Esophagus muscularis mucosa (tissue), 4 donors: ENCODE measurements at places on chromosomes 13 and 19.

DNA sequence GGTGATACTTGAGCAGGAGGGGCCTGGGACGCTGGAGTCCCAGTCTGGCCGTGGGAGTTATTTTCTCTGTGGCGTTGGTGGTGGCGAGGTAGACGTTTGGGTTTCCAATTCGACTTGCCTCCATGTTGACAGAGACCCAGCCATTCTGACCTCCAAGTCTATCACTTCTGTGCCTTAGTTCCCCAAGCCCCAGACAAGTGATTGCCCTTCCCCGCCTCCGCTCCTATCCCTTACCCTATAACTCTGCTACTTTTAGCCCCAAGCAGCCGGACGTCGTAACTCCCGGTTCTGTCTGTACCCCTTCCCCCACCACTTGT lies 549 bp downstream of the TIMM50 start:
- peak overlapping the region; percentile 92 for H3K4me3 ChIP-seq
- DNase-seq, result no peak
- peaks cover 28% of the 10 kb centered on the region for H3K36me3 ChIP-seq
- peaks cover 18% of the 10 kb centered on the region for H3K4me1 ChIP-seq
- H3K27ac ChIP-seq, result peak overlapping the region; percentile 77
- no peaks in the 10 kb centered on the region for H3K27me3 ChIP-seq

- DNase-seq, result peak; percentile 90
- peak overlapping the region; percentile 60 for H3K4me3 ChIP-seq
- peaks cover 23% of the 10 kb centered on the region for H3K4me1 ChIP-seq
- H3K27me3 ChIP-seq, result no peaks in the 10 kb centered on the region
Measured at GRCh38 chr19:13861392-13861713, 15.6 kb upstream of the NANOS3 start.

- H3K4me1 ChIP-seq, result no peaks in the 10 kb centered on the region
- H3K27ac ChIP-seq, result no peak overlapping the region
- H3K27me3 ChIP-seq, result no peaks in the 10 kb centered on the region
- no peaks in the 10 kb centered on the region for H3K36me3 ChIP-seq
- no peak overlapping the region for H3K4me3 ChIP-seq
Measured at GRCh38 chr13:95355494-95355893, 54.2 kb upstream of the ABCC4 start.

DNA sequence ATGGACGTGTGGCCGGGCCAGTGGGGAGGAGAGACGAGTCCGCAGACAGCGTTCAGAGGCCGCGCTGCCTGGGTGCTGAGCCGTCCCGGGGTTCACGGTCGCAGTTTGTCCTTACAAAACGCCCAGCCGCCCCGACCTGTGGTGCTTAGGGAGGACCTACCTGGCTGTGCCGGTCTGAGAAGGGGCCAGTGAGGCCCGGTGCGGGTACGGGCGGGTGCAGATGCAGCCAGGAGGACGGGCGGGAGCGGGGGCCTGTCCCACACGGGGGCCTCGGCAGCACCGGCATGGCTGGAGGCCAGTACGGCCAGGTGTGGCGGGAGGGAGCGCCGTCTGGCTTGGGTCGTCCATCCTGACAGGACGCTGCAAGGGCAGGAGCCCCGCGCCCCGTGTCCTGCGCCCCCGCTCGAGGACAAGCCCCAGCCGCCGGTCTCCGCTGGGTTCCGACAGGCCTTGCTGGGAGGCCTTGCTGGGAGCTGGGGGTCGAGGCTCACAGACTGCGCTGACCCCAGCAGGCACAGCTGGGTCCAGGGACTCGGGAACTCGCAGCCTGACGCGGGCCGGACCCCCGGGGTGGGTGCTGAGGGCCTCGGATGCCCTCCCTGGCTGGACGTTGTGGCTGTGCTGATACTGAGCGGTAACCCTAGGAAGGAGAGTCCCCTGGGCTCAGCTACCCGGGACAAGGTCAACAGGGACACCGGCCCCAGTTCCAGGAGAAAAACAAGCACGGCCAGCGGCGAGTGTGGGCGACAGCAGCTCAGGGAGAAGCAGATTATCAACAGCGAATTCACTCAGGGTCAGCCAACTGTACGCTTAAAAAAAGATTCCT lies 5.3 kb upstream of the PROZ start:
- peaks cover 22% of the 10 kb centered on the region for H3K4me1 ChIP-seq
- H3K27me3 ChIP-seq, result no peaks in the 10 kb centered on the region
- peak overlapping the region; percentile 79 for H3K27ac ChIP-seq
- peak overlapping the region; percentile 55 for H3K4me3 ChIP-seq
- H3K36me3 ChIP-seq, result no peaks in the 10 kb centered on the region
- no peak for DNase-seq

DNA sequence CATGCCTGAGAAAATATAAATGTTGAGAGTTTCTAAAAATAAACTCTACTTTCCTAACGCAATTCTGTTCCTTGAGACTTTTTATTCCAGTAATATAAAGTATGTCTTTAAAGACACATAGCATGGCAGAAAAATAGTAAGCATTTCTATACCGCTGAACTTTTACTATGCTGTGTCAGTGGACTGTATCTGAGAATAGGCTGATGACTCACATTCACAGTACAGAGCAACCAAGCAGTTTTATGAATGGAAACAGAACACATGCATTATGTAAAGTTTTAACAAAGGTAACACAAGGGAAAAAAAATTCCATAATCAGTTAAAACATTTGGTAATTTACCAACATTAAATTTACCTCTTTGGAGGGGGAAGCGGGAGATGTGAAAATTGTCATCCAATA lies 38.4 kb downstream of the ZDHHC20 start:
- H3K27me3 ChIP-seq, result no peaks in the 10 kb centered on the region
- H3K36me3 ChIP-seq, result no peaks in the 10 kb centered on the region
- H3K27ac ChIP-seq, result no peak overlapping the region
- no peak for DNase-seq

- no peak overlapping the region for H3K27ac ChIP-seq
- no peak overlapping the region for H3K4me3 ChIP-seq
- H3K27me3 ChIP-seq, result no peaks in the 10 kb centered on the region
- no peak for DNase-seq
Measured at GRCh38 chr13:94590744-94591143, 5.2 kb downstream of the TGDS start.

- H3K27ac ChIP-seq, result peak overlapping the region; percentile 92
- peak overlapping the region; percentile 79 for H3K4me3 ChIP-seq
- peaks cover 36% of the 10 kb centered on the region for H3K4me1 ChIP-seq
- no peaks in the 10 kb centered on the region for H3K27me3 ChIP-seq
Measured at GRCh38 chr19:57241176-57241575, 744 bp downstream of the ZNF805 start.

DNA sequence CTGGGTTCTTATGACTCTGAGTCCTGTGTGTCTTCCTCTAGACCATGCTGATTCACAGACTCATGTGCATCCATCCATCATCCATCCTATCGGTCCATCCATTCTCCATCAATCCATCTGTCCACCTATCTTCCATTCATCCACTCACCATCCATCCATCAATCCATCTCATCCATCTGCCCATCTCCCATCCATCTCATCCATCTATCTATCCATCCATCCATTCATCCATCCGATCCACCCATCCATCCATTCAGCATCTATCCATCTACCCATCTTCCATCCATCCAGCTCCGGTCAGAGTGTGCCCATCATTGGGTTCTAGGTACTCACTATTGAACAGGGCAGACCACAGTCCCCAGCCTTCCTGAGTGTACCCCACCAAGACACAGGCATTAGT lies 75.6 kb downstream of the SLC7A1 start:
- H3K36me3 ChIP-seq, result peaks cover 46% of the 10 kb centered on the region
- no peaks in the 10 kb centered on the region for H3K4me1 ChIP-seq
- H3K27ac ChIP-seq, result no peak overlapping the region

DNA sequence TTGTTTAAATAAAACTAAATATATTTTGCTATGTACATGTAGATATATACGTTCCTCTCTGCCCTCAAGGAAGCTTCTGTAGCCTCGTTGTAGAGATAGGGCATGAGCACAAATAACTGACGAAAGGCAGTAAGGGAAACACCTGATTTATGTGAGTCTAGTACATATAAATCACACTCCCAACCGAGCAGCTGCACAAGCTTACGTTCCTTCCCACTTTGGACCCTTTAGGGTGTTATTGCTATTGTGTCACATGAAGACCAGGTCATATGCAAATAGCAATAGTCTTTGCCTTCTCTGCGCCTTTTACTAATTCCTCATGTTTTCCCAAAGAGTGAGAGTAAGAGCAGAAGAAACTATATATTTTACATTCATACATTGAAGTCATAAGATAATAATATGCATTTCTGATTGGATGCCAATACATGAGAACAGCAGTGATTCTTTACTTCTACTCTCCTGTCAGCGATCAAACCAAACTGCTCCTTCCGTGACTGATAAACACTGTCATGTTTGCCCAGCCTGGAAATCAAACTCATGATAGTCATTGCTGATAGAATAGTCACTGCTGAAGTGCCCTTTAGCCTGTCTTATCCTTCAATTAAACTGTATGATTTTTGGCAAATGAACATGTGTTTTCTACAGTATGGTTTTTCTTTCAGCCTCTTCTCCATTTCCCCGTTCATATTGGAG lies 127.2 kb upstream of the MAB21L1 start:
- peaks cover 9% of the 10 kb centered on the region for H3K4me1 ChIP-seq
- H3K4me3 ChIP-seq, result no peak overlapping the region
- no peaks in the 10 kb centered on the region for H3K36me3 ChIP-seq
- H3K27me3 ChIP-seq, result no peaks in the 10 kb centered on the region
- no peak for DNase-seq
- no peak overlapping the region for H3K27ac ChIP-seq

GRCh38 chr13:44364345-44365000 lies 9.2 kb upstream of the SERP2 start:
- peaks cover 5% of the 10 kb centered on the region for H3K4me1 ChIP-seq
- no peak for DNase-seq
- H3K4me3 ChIP-seq, result no peak overlapping the region
- H3K27me3 ChIP-seq, result no peaks in the 10 kb centered on the region
- no peak overlapping the region for H3K27ac ChIP-seq

- H3K27me3 ChIP-seq, result peaks cover 14% of the 10 kb centered on the region
- no peaks in the 10 kb centered on the region for H3K36me3 ChIP-seq
- no peak overlapping the region for H3K27ac ChIP-seq
- DNase-seq, result no peak
Measured at GRCh38 chr19:4567584-4568071, 8.1 kb upstream of the SEMA6B start.

DNA sequence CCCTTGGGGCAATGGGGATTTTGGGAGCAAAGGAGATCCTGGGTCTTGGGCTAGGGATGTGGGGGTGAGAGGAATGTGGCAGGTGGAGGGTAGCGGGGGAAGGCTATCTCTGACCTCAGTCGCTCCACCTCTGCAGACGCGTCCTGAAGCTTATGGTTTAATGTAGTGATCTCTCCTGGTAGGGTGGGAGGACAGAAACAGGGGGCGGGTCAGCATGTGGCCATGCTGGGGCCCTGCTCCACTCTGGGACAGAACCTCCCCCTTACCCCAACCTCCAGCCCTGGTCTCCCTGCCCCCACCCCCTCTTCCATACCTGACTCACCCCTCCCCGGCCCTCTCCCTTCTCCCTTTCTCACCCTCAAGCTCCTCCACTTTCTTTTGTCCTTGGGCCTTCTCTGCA lies 1.4 kb downstream of the BST2 start:
- peak overlapping the region; percentile 45 for H3K4me3 ChIP-seq
- H3K4me1 ChIP-seq, result peaks cover 11% of the 10 kb centered on the region
- peak overlapping the region; percentile 22 for H3K27ac ChIP-seq

GRCh38 chr19:38277549-38277948 lies 13.2 kb downstream of the SPINT2 start:
- peak overlapping the region; percentile 51 for H3K27ac ChIP-seq
- H3K4me1 ChIP-seq, result peaks cover 43% of the 10 kb centered on the region
- H3K27me3 ChIP-seq, result no peaks in the 10 kb centered on the region
- H3K4me3 ChIP-seq, result no peak overlapping the region
- H3K36me3 ChIP-seq, result no peaks in the 10 kb centered on the region

DNA sequence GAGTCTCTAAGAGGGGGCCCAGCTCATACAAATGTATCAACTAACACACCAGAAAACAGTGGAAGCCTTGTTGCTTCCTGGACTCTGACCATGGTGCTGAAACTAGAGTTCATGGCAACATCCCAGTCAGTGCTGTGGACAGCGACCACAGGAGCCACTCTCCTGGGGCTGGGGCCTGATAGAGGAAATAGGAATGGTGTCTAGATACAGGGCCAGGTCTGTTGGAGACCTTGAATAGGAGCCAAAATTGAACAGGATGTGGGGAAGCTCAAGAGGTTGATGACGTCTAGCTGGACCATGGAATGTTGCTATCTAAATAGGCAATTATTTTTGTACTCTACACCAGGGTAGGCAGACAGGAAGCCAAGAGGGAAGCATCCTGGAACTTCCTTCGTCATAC lies 21.7 kb downstream of the LILRB4 start:
- H3K4me3 ChIP-seq, result no peak overlapping the region
- no peaks in the 10 kb centered on the region for H3K36me3 ChIP-seq
- DNase-seq, result no peak
- no peak overlapping the region for H3K27ac ChIP-seq
- no peaks in the 10 kb centered on the region for H3K27me3 ChIP-seq
- H3K4me1 ChIP-seq, result no peaks in the 10 kb centered on the region

GRCh38 chr13:50152224-50152623 lies 137.0 kb downstream of the KCNRG start:
- H3K4me3 ChIP-seq, result no peak overlapping the region
- DNase-seq, result no peak
- H3K4me1 ChIP-seq, result no peaks in the 10 kb centered on the region
- no peak overlapping the region for H3K27ac ChIP-seq

DNA sequence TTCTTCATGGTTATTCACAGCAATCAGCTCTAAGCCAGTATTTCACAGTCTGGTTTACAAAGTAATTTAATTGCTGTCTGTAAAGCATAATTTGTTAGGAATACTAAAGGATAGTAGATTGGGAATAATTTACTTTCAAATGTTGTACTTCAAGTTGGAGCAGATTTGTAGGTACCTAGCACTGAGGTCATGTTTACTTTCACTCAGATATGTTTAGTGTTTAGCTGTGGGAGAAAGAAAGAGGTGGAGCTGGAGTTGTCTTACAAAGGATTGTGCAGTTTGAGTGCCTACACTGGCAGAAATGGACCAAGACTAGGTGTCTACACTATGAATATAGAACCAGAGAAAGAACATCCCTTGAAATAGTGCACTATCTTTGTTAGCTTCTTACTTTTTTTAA lies 464.6 kb downstream of the PCDH9 start:
- H3K27ac ChIP-seq, result no peak overlapping the region
- no peak for DNase-seq
- H3K4me3 ChIP-seq, result no peak overlapping the region
- no peaks in the 10 kb centered on the region for H3K27me3 ChIP-seq

DNA sequence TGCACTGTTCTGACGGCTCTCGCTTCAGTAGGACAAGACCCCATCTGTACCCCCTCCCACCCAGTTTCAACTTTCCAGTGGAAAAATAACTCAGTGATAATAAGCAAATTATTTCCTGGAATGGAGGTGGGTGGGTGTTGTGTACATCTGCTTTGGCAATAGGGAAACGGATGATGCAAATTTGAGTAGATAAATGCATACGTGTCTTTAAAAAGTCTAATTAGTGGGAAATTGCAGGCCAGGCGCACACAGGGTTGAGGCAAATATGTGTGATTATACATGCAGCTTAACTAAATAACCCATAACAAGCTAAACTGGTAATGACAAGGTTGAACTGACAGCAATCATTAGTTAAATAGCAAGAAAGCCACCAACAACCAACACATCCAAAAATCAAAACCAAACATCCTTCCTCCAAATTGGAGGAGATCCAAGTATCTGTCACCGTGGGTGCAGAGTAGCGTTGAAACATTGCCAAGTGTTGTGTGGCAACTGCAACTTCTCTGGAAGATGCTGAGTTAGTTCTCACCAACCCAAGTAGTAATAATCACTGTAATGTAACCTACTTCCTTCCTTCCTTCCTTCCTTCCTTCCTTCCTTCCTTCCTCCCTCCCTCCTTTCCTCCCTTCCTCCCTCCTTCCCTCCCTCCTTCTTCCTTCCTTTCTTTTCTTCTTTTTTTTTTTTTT lies 54.6 kb downstream of the TRPM4 start:
- no peak overlapping the region for H3K27ac ChIP-seq
- DNase-seq, result no peak
- H3K4me3 ChIP-seq, result no peak overlapping the region
- H3K27me3 ChIP-seq, result no peaks in the 10 kb centered on the region
- no peaks in the 10 kb centered on the region for H3K4me1 ChIP-seq
